ENCODE measurements at places on chromosomes 3 and 15. TPM values are rescaled to one million over a fixed set of nuclear protein-coding genes. Genes with fewer than 3 reads are reported as not detected.

DNA sequence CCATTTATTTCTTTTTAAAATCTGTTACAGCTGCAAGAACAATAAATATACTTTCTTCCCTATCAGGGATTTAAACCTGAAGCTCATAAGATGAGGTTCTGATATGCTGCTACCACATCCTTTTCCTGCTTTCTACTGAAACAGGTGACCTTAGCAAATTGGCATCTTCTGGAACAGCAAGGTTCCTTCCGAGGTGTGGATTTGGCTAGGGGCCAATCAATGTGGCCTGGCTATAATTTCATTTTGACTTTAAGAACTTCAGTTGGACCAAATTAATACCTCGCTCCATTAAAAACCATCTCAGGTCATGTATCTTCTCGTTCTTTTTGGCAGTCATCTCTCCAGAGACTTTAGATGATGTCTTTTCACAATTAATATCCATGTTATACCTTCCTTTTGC lies 53.4 kb upstream of the C3orf80 start:
- DNase-seq = no peak

- no peak for DNase-seq
These were observed 42.9 kb downstream of the RPN1 start for GRCh38 chr3:128607710-128608048.

The TRPC1 gene
- 3.4 TPM for total RNA-seq

The GALNT15 gene
- not detected for total RNA-seq

GRCh38 chr3:174431717-174432116 lies 427.4 kb upstream of the NAALADL2 start:
- DNase-seq = no peak

The GNB4 gene
- 9.5 TPM for total RNA-seq

GRCh38 chr15:92934716-92935115 lies 34.6 kb downstream of the CHD2 start:
- DNase-seq = no peak

- no peak for DNase-seq
These were observed 217.4 kb downstream of the DIPK2A start for GRCh38 chr3:144189044-144189443.

The KBTBD13 gene
- not detected for total RNA-seq

The CA12 gene
- not detected for total RNA-seq

The CPLX3 gene
- total RNA-seq = 1.5 TPM

- no peak for DNase-seq
These were observed 15.0 kb upstream of the NEK10 start for GRCh38 chr3:27384191-27384590.
